ENCODE measurements at places on chromosomes 5 and 9.

- DNase-seq = no peak
Observed at GRCh38 chr5:139707445-139708003, 59.4 kb downstream of the CXXC5 start.

DNA sequence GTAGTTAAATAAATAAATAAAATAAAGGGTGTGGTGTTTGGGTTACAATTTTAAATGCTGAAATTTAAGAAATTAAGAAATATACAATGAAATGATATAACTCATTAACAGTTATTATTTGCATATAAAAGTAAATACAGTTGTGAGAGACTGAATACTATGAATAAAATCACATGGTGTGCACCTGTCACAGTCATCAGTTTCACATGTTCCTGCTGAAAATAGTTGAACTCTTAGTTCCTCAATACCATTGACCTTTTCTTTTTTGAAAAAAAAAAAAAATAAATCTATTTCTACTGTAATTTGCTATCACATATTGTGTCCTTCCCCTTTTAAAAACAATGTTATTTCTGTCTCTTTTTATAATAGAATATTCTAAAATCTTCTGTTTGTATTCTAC is 130.9 kb upstream of the CHD1 start:
- no peak for DNase-seq

DNA sequence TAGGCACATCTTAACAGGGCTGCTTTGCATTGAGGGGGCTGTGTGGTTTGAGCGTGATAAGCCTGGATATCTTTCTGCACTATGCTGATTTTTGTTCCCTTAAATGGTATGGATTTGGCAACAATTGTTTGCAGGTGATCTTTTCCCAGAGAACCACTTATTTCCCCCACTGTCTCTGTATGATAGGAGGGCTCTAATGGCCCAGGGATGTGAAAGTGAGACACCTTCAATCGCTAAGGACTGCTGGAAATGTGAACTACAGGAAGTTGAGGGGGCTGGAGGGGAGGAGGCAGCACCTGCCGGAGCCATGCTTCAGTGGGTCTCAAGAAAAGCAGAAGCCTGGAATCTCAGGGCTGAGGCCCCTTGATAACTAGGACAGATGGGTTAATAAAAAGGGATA is 29.4 kb downstream of the SYK start:
- no peak for DNase-seq

GRCh38 chr5:177307544-177308363 is 3.9 kb downstream of the MXD3 start:
- DNase-seq = no peak

GRCh38 chr9:74281674-74282073 is 215.5 kb upstream of the RORB start:
- DNase-seq = no peak

GRCh38 chr5:439636-440035 is 3.3 kb upstream of the EXOC3 start:
- no peak for DNase-seq

GRCh38 chr9:72334658-72335337 is 30.2 kb downstream of the ZFAND5 start:
- no peak for DNase-seq

GRCh38 chr5:38814879-38815278 is 30.9 kb upstream of the OSMR start:
- DNase-seq = no peak

DNA sequence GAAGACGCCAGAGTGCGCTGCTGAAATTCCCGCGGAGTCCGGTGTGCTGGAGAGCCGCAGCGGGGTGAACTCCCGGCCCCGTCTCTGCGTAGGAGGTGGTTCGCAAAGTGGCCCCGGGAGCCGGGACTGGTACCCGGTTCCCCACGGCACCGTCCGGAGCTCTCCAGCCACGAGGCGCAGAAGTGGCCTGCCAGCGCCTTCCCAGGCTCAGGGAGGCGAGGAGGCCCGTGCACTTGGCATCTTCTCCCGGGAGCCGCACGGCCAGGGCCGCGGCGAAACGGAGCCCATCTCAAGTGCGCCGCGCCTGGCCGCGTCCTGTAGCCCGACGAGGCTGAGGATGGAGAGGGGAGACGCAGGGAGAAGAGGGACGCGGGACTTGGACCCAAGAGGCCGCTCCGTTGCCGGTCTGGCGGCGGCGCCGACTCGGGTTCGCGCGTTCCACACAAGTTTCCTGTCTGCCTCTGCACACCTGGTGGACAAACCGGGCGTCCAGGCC is 1.1 kb upstream of the IRX1 start:
- DNase-seq = no peak

DNA sequence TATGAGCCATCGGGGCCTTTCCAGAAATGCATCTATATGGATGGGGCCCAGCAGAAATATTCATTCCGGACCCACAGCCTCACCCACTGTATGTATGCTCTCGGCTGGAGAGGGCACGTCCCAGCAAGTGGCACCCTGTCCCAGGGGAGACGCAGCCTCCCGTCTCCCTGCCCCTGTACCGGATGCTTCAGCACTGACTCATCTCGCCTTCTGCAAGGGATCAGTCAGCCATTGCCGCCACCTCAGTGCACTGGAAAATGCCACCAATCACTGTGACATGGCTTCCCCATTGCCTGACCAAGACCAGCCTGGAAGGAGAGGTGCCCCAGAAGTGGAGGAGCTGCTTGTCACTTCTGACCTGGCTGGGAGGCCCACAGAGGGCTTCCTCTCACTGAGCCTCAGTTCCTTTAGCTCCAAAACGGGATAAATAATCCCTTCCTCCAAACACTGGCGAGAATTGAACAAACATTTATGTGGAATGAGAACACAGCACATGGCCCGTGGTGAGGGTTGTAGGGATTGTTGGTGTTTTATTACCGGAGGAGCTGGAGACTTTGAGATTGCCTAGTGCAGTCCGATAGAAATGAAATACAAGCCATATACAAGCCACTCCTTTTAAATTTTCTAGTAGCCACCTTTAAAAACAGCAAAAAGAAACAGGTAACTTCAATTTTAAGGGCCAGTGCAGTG is 43.9 kb upstream of the ORM1 start:
- no peak for DNase-seq

DNA sequence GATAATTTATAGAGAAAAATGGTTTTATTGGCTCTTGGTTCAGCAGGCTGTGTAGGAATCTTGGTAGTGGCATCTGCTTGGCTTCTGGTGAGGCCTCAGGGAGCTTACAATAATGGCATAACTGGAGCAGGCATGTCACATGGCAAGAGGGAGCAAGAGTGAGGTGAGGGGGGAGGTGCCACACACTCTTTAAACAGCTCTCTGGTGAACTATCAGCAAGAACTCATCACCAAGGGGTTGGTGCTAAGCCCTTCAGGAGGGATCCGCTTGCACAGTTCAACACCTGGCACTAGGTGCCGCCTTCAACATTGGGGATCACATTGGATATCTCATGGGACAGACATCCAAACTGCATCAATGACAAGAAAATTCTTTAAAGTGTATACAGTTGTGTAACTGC is 10.5 kb downstream of the GPBP1 start:
- DNase-seq = no peak

- DNase-seq = no peak
Observed at GRCh38 chr5:172839669-172840431, 5.8 kb downstream of the ERGIC1 start.

GRCh38 chr9:72039532-72039931 is 20.9 kb downstream of the C9orf57 start:
- no peak for DNase-seq

GRCh38 chr5:148833925-148834324 is 7.5 kb downstream of the ADRB2 start:
- no peak for DNase-seq

GRCh38 chr5:164742025-164742424 is 1236.6 kb downstream of the MAT2B start:
- DNase-seq = no peak

DNA sequence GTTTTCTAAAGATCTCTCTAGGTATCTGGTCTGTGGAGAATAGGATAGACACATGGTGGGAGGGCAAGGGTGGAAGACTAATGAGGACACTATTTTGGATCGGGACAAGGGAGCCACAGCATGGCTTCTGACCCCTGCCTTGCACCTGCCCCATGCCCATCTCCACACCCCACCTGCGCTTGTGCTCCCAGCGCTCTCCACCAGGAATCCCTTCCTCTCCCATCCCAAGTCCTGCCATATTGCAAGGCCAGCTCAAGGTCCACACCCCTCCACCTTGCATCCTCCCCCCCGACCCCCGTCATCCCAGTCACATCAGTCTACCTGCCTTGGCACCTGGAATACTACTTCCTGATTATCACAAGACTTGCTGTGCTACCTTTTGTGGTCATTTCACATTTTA is 44.2 kb upstream of the RETREG1 start:
- DNase-seq = no peak

GRCh38 chr5:151153766-151154272 is 3.8 kb downstream of the ANXA6 start:
- peak; percentile 30 for DNase-seq

GRCh38 chr5:51181208-51181894 is 201.9 kb upstream of the ISL1 start:
- DNase-seq = no peak

GRCh38 chr9:122377241-122378164 is 6.7 kb downstream of the PTGS1 start:
- no peak for DNase-seq

GRCh38 chr9:127074561-127075548 is 47.6 kb downstream of the ANGPTL2 start:
- no peak for DNase-seq

GRCh38 chr5:170722316-170722715 is 61.2 kb upstream of the GABRP start:
- DNase-seq = no peak

GRCh38 chr5:147673791-147674190 is 108.7 kb downstream of the JAKMIP2 start:
- DNase-seq = no peak

DNA sequence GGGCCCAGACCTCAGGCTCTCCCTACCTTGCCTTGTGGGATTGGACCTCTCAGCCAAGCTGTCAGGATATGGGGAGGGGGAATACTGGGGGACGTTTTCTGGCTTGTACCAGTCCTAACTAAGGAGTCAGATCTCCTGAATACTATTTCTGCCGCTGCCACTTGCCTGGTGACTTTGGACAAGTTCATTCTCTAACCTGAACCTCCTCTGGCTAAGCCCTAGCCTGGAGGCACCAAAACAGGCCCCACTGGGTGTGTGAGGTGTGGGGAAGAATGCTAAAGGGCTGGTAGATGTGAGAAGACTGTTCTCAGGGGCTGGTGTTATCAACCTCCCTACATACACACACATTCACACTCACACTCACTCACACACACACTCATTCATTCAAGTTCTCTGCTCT is 1.1 kb downstream of the SLC6A7 start:
- DNase-seq = no peak

- no peak for DNase-seq
Observed at GRCh38 chr9:68714416-68715180, 9.6 kb downstream of the PIP5K1B start.

DNA sequence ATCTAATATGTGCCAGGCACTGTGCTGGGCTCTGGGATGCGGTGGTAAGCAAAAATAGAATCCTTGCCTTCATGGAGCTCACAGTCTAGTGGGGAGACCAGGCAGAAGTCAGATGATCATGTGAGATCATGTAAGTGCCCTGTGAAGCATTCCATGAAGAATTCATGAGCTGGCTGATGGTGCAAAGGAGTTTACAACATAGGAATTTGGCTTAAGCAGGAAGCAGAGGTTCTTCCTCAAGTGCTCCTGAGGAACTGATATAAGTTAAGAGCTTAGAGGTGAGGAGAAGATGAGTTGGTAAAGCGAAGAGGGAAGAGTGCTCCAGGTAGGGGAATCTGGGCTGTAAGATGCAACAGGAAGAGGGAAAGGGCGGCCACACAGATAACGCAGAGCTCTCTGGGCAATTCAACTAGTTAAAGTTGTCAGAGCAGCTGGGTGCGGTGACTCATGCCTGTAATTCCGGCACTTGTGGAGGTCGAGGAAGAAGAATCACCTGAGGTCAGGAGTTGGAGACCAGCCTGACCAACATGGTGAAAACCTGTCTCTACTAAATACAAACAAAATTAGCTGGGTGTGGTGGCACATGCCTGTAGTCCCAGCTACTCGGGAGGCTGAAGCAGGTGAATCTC is 78.5 kb upstream of the SPATA31D4 start:
- no peak for DNase-seq

GRCh38 chr9:116490321-116490720 is 196.8 kb upstream of the TRIM32 start:
- DNase-seq = no peak

- DNase-seq = no peak
Observed at GRCh38 chr9:130971294-130971849, 32.3 kb upstream of the FIBCD1 start.

DNA sequence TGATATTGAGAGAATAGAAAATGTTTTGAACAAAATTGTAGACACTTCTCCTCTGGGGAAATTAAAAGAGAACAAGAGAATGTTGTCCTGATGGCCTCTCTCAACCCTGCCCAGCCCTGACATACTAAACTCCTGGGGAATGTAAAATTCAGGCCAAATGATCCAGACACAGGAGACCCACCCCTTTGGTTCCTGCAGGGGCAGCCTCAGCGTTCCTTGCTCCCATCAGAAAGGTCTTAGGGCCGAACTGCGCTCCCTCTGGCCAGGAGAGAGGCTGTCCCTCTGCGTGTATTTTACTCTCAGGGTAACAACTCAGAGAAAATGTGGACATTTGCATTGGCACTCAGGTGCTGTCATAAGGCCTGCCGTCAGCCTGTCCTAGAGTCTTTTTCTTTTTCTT is 616.3 kb upstream of the KLF4 start:
- no peak for DNase-seq

DNA sequence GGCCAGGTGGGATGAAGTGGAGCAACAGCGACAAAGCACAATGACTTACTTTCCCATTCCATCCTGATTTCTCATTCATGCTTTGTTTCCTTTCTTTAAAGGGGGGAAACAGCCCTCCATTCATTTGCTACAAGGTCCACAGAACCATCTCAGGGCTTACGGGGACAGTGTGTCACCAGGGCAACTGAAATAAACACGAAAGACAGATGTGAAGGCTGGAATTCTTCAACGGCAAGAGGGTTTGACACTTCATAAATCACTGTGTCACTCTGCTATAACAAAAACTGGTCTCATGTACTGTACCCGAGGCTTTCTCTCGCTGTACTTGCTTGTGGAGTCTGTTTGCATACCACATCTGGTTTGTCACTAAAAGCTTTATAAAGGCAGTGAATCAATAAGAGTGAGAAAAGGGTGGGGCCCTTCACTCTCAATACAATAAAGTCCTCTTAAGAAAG is 150.8 kb downstream of the EFNA5 start:
- DNase-seq = peak; percentile 30

DNA sequence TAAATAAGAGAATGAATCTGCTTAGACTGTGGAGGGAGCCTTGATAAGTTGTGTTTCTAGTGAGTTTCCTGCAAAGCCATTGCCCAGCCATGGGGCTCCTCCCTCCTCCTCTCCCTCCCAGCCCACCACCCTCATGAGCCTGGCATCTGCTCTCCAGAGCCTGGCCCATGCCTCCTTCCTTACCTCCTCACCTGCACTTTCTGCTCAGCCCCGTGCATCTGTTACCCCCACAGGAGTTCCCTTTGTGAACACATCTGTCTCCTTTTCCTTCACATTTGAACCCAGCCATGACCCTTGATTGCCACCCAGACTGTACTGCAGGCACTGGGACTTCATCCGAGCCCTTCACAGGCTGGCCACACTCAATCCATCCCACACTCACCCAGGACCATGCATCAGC is 395.6 kb downstream of the IRX2 start:
- no peak for DNase-seq
